ENCODE measurements at places on chromosomes 12 and 14. TPM values are rescaled to one million over a fixed set of nuclear protein-coding genes. Genes with fewer than 3 reads are reported as not detected.

Gene BICDL1
- total RNA-seq = 20.7 TPM

Gene ASB2
- not detected for total RNA-seq

Gene LRR1
- 19.8 TPM for total RNA-seq

Gene AQP2
- total RNA-seq = not detected

Gene AICDA
- not detected for total RNA-seq

Gene MYG1
- 80.9 TPM for total RNA-seq

DNA sequence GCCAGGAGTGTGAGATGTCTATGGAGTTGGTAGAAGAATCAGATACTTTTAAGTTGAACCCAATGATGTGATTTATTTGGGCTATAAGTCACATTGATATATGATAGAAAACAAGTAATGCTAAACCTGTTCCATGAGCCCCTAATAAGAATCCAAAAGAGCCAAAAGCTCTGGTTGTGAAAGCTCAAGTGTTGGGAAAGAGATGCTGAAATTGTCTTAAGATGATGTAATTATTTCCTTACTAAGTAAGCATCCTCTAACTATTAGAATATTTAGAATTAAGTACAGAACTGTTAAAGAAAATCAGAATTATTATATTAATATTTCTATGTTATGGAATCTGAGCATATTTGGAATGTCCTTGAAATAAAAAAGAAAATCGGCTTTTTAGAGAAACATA, 17.6 kb upstream of the SLC2A13 start:
- no peaks in the 10 kb centered on the region for H3K27me3 ChIP-seq
- no peaks in the 10 kb centered on the region for H3K36me3 ChIP-seq
- no peak overlapping the region for H3K4me3 ChIP-seq
- no peak overlapping the region for H3K27ac ChIP-seq

- H3K27me3 ChIP-seq = no peaks in the 10 kb centered on the region
- H3K4me3 ChIP-seq = no peak overlapping the region
- peak; percentile 74 for DNase-seq
- H3K27ac ChIP-seq = peak overlapping the region; percentile 65
These were observed 9.7 kb downstream of the PAWR start for GRCh38 chr12:79681008-79681590.

GRCh38 chr12:124390442-124391097, 95.7 kb downstream of the RFLNA start:
- H3K4me3 ChIP-seq = peak overlapping the region; percentile 36
- DNase-seq = peak; percentile 83
- no peaks in the 10 kb centered on the region for H3K27me3 ChIP-seq
- H3K36me3 ChIP-seq = peaks cover 50% of the 10 kb centered on the region

- H3K27ac ChIP-seq = peak overlapping the region; percentile 47
- peak; percentile 76 for DNase-seq
- H3K27me3 ChIP-seq = no peaks in the 10 kb centered on the region
- peak overlapping the region; percentile 58 for H3K4me3 ChIP-seq
- no peaks in the 10 kb centered on the region for H3K36me3 ChIP-seq
These were observed 359.8 kb downstream of the PCNX1 start for GRCh38 chr14:71267007-71267513.

- no peaks in the 10 kb centered on the region for H3K27me3 ChIP-seq
- H3K36me3 ChIP-seq = no peaks in the 10 kb centered on the region
- H3K27ac ChIP-seq = peak overlapping the region; percentile 78
- peak overlapping the region; percentile 98 for H3K4me3 ChIP-seq
- peak; percentile 45 for DNase-seq
These were observed 1.1 kb downstream of the HDAC7 start for GRCh38 chr12:47818467-47819137.

DNA sequence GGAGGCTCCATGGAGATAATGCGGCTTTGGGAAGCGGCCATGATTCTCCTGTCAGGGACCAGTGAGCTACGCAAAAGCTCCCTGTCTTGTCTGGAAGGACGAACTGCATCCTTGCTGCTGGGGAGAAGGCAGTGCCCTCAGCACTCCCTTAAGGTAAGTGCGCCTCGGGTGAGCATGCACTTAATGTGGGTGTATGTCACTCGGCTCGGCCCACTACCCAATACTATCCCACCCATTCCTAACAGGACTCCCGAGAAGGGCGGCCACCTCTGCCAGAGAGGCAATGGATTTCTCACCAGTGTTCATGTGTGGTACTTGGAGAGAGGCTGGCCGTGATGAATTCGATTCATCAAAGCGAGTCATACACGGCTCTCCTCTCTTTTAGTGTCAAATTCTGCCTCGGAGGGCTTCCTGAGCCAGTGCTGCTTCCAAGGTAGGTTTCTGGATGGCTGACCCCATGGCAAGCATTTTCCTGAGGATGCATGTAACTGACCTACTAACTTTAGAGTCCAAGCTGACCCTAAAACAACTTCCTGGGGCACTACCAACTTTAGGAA, 151.7 kb upstream of the RTL1 start:
- H3K27ac ChIP-seq = no peak overlapping the region
- H3K36me3 ChIP-seq = no peaks in the 10 kb centered on the region
- peaks cover 6% of the 10 kb centered on the region for H3K4me1 ChIP-seq
- DNase-seq = no peak
- H3K27me3 ChIP-seq = no peaks in the 10 kb centered on the region

- DNase-seq = peak; percentile 11
- H3K36me3 ChIP-seq = no peaks in the 10 kb centered on the region
- no peaks in the 10 kb centered on the region for H3K27me3 ChIP-seq
- H3K4me3 ChIP-seq = no peak overlapping the region
- H3K27ac ChIP-seq = no peak overlapping the region
- no peaks in the 10 kb centered on the region for H3K4me1 ChIP-seq
These were observed 172.4 kb downstream of the CALM1 start for GRCh38 chr14:90569201-90569600.

DNA sequence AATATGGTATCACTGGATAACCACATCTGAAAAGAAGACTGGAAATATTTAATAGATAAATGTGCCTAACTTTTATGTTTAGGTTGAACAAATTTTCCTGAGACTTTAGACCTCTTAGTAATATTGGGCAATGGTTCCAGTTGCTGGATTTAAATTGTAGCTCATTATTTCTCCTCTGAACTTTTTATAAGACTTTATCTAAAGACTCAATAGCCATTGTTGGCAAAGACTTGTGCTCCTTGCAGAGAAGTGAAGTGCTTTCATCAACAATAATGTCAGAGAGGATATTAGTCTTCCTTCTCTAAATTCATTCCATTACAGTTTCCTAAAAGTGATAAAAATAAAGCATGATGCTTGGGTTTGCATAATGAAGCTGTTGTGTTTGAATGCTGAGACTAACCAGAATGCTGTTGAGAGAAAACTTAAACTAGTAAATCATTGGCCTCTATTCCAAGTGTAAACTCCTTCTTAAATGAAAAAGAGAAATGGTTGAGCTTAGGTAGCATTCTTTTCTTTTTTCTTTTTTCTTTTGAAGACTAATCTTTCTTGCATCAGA, 200.2 kb downstream of the TMTC3 start:
- H3K36me3 ChIP-seq = no peaks in the 10 kb centered on the region
- peaks cover 22% of the 10 kb centered on the region for H3K4me1 ChIP-seq
- H3K27ac ChIP-seq = no peak overlapping the region
- no peak for DNase-seq

DNA sequence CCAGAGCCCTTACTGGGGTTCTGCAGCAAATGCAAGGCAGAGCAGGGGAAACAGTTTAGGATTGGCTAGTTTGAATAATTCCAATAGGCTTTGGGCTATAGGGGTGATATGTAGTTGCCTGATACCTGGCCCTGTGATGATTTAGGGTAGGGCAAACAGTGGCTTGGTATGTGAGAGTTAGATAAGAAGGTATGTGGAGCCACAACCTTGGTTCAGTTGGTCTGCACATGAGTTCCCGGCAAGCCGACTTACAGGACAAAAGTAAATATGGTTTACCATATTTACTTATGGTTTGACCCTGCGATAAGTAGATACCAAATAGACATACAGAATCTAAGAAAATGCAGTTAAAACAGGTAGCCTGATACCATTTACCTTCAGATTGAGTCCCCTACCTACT, 8.3 kb upstream of the CAPRIN2 start:
- no peaks in the 10 kb centered on the region for H3K27me3 ChIP-seq
- no peaks in the 10 kb centered on the region for H3K4me1 ChIP-seq
- no peak overlapping the region for H3K27ac ChIP-seq
- no peaks in the 10 kb centered on the region for H3K36me3 ChIP-seq

DNA sequence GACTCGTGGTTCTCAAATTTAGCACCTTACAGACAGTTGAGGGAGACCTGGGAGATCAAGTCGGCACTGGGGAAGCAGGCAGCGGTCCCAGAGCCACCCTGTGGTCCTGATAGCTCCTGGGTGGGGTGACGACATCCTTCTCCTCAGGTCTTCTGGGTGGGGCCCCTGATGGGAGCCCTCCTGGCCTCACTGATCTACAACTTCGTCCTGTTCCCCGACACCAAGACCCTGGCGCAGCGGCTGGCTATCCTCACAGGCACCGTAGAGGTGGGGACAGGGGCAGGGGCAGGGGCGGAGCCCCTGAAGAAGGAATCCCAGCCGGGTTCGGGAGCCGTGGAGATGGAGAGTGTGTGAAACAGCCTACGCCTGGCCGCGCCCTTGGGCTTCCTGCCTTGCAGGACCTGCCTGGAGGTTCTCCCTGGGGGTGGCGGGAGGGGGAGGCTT, 2.6 kb downstream of the AQP6 start:
- H3K36me3 ChIP-seq = no peaks in the 10 kb centered on the region
- H3K4me3 ChIP-seq = no peak overlapping the region
- no peak for DNase-seq

DNA sequence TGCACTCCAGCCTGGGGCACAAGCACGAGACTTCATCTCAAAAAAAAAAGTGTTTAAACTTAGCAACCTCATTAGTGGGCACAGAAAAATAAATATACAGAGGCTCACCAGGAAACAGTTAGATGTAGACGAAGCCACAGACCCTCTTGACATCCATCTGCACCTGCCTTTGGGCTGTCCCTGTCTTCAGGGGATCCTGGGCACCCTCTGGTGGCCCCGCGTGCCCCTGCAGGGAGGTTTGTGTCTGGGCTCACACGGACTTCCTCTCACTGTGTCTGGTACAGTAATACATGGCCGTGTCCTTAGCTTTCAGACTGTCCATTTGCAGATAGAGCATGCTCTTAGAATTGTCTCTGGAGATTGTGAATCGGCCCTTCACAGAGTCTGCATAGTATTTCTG, 916.5 kb downstream of the TMEM121 start:
- H3K27me3 ChIP-seq = peaks cover 61% of the 10 kb centered on the region
- peak; percentile 14 for DNase-seq
- H3K4me1 ChIP-seq = no peaks in the 10 kb centered on the region
- H3K27ac ChIP-seq = no peak overlapping the region
- H3K36me3 ChIP-seq = no peaks in the 10 kb centered on the region
- H3K4me3 ChIP-seq = no peak overlapping the region

DNA sequence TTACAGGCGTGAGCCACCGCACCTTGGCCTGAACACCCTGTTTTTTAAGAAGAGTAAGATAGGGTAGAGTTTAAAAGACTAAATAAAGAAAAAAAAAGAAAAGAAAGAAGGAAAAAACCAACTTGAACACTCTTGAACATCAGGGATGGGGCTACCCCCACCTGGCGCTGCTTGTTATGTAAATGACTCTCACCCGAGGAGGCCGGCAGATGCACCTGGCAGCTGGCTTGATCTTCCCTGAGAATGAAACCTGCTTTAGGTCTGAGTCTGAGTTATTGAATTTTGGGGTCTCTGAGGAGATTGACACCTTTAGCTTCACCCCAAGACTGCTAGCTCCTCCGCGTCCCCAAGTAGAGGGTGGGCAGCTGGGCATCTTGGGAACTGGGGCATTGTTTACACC, 15.5 kb upstream of the MEG3 start:
- H3K4me1 ChIP-seq = no peaks in the 10 kb centered on the region
- H3K4me3 ChIP-seq = no peak overlapping the region
- no peaks in the 10 kb centered on the region for H3K27me3 ChIP-seq
- H3K36me3 ChIP-seq = no peaks in the 10 kb centered on the region

DNA sequence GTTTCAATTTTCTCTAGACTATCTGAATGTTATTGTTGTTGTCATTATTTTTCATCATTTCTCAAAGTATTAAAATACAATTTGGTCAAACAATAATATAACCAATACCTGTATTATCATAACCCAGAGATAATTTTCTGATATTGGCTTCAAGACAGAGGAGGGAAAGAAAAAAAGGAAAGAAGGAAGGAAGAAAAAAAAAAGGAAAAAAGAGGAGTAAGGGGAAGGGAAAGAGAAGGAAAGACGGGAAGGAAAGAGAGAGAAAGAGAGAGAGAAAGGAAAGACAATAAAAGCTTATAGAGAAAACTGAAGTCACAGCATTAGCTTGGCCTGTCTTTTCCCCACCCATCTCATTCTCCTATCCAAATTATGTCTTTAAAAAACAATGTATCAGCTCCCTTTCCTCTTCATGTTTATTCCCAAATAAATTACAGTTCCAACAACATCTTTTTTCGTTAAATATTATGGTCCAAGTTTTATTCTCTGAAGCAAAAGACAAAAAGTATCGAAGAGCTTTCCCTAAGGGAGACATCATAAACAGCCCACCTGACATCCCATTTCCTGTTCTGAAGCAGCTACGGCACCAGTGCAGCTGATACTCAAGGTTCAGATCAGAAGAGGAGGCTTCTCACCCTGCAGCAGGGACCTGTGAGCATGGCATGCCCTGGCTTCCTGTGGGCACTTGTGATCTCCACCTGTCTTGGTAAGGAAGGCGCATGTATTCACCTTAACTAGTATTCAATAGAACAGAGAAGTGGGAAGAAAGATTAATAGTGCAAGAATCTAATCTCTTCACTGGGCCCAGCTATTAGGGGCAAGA, 308.3 kb downstream of the DAD1 start:
- DNase-seq = no peak
- H3K4me3 ChIP-seq = no peak overlapping the region
- no peak overlapping the region for H3K27ac ChIP-seq
- no peaks in the 10 kb centered on the region for H3K4me1 ChIP-seq
- peaks cover 16% of the 10 kb centered on the region for H3K27me3 ChIP-seq
